ENCODE measurements at places on chromosomes 6 and 20.

- no peak for DNase-seq
These were observed 14.0 kb upstream of the COL10A1 start for GRCh38 chr6:116139917-116140316.

- no peak for DNase-seq
These were observed 366.6 kb downstream of the PREX1 start for GRCh38 chr20:48461091-48461734.

DNA sequence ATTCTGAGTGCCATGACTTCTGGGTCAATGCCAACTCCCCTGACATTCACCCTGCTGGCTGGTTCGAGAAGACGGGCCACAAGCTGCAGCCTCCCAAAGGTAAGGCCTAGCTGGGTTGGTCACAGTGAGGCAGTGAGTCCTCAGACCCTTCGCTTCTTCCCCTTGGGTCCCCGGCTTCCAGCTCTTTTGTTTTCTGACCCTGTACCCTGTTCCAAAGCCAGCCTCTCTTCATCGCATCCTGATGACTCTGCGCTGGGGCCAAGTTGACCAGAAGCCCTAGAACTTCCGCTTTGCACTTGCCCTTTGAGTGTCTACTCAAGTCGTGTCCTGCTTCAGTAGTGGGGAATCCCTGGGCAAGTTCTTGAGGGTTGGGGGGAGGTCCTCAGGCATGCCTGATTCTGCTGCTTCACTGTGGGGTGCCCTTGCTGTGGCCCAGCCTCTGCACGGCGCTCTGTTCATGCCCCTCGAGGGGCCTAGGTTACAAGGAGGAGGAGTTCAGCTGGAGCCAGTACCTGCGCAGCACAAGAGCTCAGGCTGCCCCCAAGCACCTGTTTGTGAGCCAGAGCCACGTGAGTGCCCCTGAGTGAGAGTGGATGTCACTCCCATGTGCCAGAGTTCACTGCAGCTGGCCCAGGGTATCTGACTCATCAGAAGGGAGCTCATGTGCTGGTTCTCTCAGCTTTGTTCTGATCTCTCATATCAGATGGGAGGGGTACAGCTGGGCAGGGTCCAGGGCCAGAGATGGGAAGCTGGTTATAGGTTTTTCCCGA is 23.0 kb downstream of the L3MBTL1 start:
- DNase-seq, result no peak

DNA sequence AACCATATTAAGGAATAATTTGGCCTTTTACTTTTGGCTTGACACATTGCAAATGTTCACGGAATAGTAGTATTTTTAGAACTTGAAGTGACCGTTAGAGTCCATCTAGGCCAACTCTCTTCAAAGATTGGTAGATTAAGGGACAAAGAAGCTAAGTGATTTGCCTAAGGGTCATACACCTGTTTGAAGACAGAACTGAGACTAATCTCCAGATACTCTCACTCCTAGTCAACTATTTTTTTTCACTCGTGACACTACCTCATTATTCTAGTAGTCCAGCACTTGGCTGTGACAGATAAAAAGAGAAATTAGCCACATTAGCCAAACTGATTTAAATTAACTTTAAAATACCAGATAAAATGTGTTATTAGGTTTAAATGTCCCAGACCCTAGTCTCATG is 10.6 kb downstream of the ACSS2 start:
- no peak for DNase-seq

DNA sequence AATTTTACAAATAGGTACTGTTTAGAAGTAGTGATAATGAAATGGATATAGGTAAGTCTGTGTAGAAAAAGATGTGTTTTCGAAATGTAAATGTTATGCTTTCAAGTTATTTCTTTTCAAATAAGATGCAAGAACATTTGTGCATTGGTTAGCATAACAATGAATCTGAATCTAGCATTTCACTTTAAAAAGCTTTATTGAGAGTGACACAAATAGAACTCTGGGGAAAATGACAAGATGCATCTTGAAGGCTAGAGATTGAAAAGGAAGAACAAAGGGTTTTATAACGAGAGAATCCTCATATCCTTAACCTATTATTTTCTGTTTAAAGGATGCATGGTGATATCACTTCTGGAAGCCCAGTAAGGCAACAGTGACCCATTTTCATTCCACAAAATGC is 639.9 kb upstream of the PTCHD4 start:
- DNase-seq, result no peak

DNA sequence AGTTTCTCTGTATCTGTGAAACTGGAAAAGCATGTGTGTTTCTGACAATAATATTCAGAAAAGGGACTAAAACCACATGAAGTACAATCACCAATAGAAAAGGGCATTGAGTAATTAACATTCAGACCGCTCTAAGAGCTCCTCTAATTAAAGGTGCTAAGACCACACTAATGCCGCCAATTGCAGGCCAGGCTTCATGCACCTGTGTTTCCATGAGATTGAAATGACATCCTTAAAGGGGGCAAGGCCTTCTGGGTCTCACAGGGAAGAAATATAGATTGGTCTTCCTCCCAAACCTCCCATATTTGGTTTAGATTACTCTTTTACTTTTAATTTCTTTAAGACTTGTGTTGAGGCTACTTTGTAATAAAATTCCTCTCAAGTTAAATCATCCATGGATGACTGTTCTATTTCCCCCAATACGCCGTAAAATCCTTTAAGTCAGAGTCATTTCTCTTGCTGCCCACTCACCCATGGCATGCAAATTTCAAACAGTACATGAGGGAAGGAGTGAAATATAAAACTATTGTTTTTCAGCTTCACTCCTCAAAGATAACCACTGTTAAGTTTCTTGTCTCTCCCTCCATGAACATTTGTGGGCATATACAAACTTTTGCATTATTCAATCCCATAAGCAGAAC is 110.6 kb downstream of the UBE3D start:
- no peak for DNase-seq

- no peak for DNase-seq
These were observed 148.7 kb downstream of the DOK5 start for GRCh38 chr20:54623991-54624569.

- DNase-seq, result no peak
These were observed 82.8 kb downstream of the GFRA4 start for GRCh38 chr20:3580412-3580811.

DNA sequence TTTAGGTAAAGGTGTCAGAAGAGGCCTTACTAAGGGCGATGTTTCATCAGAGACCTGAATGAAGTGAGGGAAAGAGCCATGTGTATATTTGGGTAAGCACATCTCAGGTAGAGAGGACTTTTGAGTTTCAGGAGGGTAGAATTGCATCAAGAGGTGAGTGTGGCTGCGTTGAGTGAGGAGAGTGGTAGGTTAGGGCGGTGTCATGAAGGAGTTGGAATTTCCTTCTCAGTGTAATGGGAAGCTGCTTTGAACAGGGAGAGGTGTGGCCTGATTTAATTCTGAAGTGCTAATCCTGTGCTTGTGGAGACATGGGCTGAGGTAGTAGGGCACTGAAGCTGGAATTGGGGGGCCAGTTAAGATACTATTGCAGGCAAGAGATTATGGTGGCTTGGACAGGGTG is 53.9 kb downstream of the IGF2R start:
- DNase-seq, result no peak

GRCh38 chr6:149093643-149094042 is 223.9 kb upstream of the TAB2 start:
- DNase-seq, result no peak

DNA sequence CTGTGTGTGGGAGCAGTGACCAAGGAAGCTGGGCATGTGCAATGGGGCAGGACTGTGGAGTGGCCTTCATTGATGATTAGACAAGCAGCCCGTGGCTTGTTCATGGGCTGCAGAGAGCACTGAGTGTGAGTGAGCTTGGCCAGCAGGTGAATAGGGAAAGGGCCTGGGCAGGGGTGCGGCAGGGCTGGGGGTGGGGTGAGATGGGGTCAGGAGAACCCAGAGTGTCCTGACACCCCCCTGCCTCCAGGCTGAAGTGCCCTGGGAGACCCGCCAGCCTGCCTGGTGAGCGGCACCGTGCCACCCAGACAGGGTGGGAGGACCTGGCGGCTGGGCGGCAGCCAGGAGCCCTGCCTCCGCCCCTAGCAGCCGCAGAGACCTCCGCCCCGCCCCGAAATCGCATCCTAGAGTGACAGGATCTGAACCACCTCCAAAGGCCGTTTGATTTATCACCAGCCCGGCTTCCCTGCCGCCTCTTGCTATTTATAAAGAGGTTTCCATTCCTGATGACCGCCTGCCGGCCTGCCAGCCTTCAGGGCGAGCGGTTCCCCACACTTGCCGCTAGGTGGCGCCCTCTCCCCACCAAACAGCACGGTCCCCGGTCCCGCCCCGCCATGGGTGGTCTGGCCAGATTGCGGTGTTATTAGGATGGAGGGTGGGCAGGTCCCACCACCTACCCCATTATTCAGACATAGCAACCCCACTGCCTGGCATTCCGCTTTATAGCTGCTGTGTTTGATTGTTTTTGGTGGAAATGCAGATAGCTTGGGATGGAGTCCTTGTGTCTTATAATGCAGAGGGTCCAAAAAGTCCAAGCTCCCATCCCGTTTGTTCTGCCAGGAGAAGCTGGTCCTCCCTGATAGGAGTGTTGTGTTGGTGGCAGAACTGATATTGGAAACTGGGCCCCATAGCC is 3.5 kb downstream of the MYLK2 start:
- peak; percentile 65 for DNase-seq

DNA sequence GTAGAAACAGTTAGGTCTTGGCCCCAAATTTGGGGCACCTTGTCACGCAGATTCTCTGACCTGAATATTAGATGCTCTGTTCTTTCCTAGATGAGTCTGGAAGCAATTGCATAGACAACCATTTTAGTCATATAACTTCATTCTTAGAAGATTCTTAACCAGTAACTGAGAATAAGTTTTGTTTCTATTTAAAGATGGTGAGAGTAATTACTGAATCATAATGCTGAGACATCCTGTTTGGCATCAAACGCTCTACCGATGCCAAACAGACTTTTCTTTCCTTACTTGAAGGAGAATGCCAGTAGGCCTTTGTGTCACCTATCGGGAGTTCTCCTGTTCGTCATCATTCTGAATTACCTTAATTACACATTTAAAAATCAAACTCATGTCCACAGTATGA is 131.6 kb upstream of the ID4 start:
- DNase-seq, result no peak

DNA sequence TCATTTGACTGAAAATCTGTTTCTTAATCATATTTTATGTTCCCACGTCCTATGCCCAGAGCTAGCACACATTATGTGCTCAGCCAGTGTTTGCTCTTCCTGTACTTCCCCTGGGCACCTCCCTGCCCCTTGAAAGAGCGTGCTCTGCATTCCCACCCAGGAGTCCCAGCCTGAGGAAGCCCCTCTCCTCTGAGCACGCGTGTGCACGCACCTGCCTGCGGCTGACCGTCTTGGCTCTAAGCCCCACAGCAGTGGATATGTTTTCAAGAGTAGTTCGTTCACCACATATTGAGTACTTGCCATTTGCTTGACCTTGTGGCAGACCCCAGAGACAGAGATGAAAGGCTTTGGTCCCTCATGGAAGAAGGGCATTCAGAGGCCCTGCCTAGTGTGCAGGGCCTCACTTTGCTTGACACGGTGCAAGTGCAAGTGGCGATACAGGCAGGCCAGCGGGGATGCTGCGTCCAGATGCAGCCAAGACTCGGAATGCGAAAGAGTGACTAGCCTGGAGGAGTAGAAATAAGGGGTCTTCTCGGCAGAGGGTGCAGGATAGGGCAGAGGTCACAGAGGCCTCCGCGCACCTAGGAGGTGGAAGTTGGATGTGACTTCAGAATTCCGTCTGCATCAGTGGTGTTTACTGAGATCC is 14.1 kb downstream of the SYNDIG1 start:
- DNase-seq, result no peak

DNA sequence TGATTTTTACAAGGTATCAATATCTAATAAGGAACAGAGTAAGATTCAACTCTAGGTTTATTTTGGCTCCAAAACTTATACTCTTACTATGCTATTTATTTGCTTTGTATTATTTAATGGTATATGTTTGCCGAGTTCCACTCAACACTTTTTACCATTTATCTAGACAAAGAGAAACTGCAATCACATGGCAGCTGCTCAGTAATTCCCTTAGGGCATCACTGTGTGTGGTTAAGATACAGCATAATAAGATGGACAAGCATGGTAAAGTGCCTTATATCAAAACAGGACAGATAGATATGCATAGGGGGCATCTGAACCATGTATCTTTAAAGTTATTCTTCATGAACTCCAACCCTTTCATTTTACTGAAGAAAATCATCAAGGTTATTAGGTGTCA is 483.0 kb upstream of the ID4 start:
- no peak for DNase-seq

DNA sequence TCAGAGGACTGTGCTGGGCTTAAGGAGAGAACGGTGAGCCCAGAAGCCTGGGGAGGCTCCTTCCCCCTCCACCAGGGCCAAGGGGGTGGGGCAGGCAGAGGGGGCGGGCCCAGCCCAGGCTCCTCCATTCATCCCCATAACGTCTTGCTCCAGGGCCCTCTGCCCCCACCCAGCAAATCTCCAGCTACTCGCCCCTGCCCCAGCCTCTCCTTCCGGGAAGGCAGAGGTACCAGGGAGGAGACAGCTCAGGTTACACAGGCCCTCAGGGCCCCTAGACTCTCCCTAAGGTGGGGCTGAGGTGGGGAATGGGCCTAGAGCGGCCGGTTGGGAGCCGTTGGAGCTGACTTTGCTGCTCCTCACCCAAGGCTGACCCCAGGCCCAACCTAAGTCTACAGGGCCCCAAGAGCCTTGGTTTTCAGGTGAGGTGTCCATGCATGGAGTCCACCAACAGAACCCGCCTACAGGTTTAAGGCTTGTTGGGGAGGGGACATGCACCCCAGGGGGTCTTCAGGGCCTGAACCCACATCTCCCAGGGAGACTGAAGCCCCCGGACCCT is 1.2 kb downstream of the LAMA5 start:
- peak; percentile 42 for DNase-seq

DNA sequence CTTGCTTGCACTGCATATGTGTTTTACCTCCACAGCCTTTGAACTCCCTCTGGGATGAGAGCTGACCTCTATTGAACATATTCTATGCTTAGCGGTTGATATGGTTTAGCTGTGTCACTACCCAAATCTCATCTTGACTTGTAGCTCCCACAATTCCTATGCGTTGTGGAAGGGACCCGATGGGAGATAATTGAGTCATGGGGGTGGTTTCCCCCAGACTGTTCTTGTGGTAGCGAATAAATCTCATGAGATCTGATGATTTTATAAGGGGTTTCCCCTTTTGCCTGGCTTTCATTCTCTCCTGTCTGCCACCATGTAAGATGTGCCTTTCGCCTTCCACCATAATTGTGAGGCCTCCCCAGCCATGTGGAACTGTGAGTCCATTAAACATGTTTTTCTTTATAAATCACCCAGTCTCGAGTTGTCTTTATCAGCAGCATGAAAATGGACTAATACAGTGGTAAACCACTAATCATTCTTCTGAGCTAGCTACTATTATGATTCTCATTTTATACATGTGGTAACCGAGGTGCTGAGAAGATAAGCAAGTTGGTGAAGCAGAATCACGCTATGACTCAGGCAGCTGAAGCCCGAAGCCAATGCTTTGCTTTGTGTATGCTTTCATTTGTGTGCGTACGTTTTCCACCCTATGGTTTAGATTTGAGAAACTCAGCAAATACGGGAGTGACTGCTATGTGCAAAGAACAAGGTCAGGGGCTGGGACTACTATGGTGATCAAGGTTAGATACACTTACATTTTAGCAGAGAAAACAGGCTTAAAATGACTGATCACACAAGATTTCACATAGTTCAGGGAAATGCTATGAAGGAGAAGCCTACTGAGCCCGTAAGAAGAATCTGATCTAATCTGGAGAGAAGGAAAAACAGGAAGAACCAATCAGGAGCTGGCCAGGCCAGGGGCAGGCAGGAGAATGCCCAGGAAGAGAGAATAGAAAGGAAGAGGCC is 363.5 kb downstream of the ESR1 start:
- peak; percentile 36 for DNase-seq

Data from hematopoietic multipotent progenitor cell treated with erythropoietin and hydrocortisone succinate and interleukin-3 and kit ligand, for 8 days (in vitro differentiated cells).